ENCODE measurements at places on chromosomes 5 and 9.

DNA sequence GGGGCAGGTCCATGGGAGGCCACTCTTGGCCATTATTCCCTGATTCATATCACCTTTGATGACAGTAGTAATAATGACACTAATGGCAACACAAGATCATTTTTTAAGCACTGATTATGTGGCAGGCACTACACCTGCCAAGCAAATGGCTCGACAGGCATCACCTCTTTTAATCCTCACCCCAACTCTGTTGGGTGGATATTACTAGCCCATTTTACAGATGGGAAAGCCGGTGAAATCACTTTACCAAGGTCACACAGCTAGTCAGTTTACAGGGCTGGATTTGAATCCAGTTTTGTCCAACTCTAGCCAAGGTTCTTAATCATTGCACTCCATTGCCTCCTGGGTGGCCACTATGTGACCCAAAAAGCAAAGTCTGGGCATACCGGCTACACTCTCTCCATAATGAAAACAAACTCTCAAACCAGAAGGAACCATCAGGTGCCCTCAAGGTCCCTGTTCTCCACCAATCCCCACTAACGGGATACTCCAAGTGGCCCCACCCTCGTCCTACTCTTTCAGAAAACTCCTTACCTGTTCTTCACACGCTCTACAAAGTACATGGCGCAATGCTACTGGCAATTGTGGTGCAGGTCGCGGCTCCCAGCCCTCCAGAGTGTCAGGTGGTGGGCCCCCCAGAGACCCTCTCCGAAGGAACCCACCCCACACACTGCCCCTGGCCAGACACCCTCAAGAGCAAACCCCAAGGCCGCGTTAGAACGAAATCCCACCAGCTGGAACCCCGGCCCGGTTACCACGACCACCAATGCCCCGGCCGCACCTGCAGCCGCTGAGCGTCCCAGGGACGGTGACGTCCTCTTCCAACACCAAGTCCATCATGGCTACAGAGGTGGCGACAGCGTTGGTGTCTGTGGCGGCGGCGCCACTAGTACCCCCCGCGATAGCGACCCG lies 572 bp downstream of the CDK5RAP2 start:
- DNase-seq: no peak

DNA sequence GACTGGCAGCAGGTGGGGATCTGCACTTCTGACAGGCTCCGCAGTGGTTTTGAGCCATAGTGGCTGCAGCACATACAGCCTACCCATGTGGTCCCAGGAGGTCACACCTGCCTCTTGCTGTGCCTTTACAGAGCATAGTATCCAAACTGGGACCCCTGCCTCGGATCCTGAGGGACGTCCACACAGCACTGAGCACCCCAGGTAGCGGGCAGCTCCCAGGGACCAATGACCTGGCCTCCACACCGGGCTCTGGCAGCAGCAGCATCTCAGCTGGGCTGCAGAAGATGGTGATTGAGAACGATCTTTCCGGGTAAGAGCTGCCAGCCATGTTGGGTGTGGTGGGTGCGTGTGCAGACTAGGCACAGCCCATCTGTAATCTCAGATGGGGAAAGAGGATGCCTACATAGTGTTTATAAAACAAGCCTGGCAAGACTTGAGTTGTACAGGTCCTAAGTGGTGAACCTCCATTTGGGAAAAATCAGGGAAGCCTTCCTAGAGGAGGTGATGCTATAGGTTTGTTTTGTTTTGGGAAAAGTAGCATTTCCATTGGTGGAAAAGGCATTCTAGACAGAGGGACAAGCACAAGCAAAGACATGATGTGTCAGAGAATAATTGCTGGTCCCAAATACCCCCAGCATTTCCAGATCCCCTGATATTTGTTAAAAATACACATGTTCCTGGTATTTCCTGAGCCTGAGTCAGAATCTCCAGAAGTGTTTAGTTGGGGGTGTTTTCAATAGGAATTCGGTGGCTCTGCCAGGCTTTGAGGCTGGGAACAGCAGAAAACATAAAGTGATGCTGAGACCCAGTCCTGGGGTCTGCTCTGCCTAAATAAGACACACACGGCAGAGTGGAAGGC lies 119.2 kb downstream of the DAB2IP start:
- no peak for DNase-seq

DNA sequence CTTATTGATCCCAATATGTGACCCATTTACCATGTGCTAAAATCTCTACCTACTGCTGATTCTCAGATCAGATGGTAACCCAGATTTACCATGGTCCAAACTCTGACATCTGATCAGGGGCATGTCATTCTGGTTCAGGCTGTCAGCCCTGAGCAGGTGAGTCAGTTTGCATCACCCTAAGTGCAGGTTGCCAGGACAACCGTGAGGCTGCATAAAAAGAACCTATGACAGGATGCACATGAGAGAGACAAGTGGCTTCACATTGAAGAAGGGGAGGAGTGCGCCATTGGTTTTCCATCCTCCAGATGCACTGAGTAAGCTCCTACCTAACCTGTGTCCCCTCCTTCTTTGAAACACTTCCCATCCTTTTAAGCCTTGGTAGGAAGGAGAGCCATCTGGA lies 801 bp upstream of the PRSS3 start:
- no peak for DNase-seq

DNA sequence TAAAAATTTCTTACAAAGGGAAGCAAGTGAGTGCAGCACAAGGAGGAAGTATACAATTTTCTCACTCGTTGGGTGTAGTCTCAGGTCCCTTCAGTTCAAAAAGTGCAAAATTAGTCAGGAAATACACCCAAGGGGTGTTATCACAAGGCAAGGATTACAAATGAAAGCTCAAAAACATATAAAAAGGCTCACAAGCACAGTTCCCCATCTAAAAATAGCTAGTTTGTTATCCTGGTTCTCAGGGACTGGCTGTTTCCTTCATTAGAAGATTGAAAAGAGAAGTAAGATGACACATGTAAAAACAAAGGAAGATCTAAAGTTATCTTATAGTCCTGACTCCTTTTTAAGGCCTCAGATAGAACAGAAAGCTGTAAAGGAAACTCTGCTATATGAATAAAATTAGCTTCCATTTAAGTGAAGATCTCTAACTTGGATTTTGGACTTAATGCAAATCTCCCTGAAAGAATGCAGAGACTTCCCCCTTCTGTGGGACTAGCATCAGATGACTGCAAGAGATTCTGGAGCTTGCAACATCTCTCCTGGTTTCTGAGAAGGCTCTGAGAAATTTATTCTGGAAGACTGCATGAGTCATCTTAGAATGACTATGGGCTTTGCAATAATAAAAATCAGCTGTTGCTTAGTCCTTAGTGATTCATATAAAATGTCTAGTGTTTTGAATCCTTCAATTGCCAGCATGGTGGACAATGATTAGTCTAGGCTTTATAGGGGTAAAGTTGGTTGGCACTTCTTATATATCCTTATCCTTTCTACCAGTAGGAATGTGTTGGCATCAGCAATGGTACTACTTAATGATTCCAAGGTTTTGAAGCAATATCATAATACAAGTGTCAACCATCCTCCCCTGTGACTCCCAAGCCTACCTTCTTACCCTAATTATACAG lies 25.4 kb downstream of the DAB2 start:
- DNase-seq: no peak

- no peak for DNase-seq
These were observed 37.4 kb upstream of the SLC44A1 start for GRCh38 chr9:105206821-105207699.
